ENCODE measurements at places on chromosomes 6 and 20.

- DNase-seq, result no peak
These were observed 110.6 kb downstream of the SYNDIG1 start for GRCh38 chr20:24580006-24580405.

DNA sequence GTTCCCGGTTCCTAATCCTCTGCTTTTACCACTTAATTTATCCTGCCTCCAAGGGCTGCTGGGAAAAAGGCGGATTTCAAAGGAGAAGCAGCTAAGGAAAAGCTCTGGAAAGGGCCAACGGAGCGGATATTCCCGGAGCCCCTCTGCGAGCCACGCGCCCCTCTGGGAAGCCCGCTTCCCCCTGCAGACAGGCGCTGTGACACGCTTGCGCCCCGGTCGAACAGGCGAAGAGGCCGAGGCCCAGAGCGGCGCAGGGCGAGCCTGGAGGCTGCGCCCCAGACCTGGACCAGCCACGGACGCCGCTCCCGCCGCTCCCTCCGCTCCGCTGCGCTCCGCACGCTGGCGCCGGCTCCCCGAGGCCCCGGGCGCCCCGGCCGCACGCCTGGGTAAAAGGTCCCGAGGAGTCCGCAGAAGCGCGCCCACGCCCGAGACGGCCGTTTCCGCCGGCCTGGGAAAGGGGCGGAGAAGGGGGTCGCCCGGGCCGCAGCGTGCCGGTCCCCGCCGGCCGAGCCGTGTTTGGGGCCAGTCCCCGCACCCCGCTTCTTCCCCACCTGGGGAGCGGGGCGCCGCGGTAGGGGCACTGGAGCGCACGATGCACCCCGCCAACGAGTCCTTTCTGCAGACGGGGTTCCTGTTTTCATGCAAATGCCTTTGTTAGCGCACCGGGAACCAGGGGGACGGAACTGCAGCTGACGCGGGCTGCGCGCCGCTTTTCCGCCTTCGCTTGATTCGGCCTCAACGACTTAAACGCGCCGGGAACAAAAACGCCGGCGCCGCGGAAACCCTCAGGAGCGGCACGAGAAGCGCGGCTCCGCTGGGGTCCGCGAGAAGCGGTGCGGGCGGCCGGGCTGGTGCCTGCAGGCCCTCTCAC is 91.9 kb upstream of the SIRPA start:
- no peak for DNase-seq

GRCh38 chr20:2751878-2752566 is 48.4 kb downstream of the CPXM1 start:
- no peak for DNase-seq

- DNase-seq, result no peak
These were observed 178.9 kb upstream of the SULF2 start for GRCh38 chr20:47964149-47964548.

DNA sequence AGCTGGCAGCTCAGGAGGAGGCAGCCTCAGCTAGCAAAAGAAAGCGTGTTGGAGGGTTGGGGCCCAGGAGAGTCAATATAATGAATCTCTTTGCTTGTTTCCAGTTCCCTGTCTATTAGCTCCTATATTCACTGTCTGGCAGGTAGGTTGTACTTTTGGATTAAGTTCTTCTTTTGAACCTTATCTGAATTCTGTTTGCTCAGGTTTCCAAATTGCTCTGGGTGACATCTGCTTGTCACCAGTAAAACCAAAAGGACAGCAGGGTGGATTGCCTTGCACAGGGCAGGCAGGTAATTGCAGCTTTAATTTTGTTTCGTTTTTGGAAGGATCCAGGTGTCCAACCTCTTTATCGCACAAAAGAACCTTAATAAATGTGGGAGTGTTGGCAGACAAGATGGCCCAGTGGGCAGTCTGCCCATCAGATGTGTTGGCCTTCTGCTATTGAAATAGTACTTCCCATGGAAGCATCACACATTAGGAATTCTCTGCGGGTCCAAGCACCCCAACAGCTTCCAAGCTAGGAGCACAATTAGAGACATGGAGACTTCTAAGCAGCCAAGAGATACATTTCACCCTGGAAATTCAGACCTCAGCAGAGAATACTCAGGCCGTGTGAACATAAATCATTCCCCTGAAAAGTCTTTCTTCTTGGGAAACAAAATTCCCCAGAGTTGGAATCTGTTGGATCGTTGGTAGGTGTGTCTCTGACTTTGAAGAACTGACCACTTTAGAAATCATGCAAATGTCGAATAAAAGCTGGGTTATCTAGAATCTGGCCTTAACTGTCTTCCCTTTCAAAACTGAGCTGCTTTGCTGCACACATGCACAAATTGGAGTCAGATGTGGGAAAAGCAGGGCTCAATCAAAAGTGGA is 286.9 kb upstream of the BMP2 start:
- no peak for DNase-seq

GRCh38 chr6:149918151-149918905 is 4.6 kb downstream of the RAET1G start:
- DNase-seq, result no peak

DNA sequence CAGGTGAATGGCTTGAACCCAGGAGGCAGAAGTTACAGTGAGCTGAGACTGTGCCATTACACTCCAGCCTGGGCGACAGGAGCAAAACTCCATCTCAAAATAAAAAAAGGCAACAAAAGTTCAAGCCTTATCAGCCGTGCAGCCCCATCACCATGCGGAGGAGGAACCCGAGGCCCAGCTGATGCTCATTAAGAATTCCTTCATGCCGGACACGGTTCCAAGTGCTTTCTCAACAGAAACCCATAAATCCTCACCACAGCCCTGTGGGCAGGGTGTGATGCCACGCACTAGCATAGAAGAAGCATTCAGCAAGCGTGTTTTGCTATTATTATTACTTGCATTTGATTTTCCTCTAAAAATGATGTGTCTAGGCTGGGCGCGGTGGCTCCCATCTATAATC is 56.3 kb downstream of the PREX1 start:
- DNase-seq, result no peak

GRCh38 chr20:58720890-58721289 is 28.3 kb downstream of the NPEPL1 start:
- DNase-seq, result no peak

- DNase-seq, result no peak
These were observed 300.4 kb downstream of the TAF4 start for GRCh38 chr20:61765081-61765870.

GRCh38 chr6:133787859-133788505 is 100.9 kb upstream of the TCF21 start:
- DNase-seq, result no peak

DNA sequence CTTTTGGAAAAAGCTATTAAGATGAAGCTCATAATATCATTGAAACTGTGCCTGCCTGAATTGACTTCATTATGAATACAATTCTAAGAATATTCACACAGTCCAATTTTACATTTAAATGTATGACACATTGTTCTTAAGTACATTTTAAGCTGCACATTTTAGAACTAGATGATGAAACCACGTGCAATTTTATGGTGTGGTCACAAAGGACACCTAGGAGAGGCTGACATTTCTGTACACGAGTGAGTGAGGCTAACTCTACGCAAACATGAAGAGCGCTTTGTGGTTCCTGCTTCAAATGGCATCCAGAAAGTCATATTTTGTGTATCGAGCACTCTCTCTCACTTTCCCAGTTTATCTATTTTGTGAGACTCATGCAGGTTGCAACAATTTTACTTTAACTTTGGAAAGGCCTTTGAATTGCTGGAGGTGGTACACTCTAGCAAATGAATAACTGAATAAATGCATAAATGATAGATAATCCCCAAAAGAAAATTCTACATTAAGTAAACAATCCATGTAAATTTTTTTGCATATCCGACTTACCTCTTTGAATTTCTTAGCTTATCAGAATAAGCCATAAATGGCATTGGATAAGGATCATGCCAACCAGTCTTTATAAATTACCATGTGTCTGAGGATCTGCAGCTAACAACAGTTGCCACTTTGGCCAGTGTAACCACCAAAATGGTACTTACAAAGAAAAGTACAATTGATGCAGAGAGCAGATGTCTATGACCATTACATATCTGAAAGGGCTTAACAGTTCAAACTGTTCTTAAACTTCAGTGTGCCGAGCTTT is 97.3 kb downstream of the NRSN1 start:
- no peak for DNase-seq

GRCh38 chr6:31795616-31796298 is at the start of gene VARS1:
VARS1 (minus strand) TSS chr6:31795752; CDS start chr6:31795217, 535 bp downstream.
- peak; percentile 74 for DNase-seq

DNA sequence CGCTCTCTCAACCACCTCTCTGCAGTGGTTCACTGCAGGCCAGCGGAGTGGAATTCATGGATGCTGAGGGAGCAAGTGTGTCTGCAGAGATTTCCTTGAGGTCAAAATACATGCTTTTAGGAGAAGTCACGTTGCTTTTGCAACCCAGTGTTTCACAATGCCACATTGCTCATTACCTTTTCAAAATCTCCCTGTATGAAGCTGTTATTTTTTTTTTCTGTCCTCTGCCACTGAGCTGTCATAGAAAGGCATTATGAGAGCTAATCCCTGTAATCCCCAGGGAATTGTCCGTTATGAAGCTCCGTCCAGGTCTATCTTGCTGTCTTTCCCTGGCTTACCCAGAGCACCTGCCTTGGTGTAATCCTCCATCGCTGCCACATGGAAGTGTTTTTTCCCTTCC is 60.5 kb upstream of the SLC22A23 start:
- no peak for DNase-seq

DNA sequence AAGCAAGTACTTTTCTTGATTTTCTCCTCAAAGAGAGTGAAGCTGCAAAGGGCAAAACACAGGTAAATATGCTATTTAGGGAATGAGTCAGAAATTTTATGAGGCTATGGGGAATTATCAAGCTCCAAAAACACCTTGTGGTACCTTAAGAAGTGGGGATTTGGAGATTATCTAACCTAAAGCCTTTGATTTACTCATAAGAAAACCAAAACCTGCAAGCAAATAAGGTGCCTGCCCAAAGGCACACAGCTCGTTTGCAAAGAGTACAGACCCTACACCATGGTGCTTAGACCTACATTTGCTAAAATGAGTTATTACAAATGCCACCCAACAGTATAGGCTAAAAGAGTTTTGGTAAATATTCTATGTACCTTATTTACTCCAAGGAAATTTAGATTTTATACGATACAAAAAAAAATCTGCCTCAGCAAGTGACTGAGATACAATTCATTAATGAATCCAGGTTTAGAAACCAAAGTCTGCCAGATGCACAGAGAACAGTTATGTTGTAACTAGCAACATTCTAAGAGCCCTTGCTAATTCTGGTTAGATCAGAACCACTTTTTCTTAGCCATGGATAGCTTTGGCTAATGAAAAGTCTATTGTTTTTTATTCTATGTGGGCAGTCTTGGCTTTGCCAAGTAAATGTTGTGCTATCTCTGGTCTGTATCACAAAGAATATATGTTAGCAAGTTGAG is 101.5 kb downstream of the KHDC1L start:
- DNase-seq, result no peak

GRCh38 chr20:23609486-23610109 is 3.9 kb upstream of the CST9 start:
- no peak for DNase-seq

- DNase-seq, result no peak
These were observed 58.8 kb downstream of the RPRD1B start for GRCh38 chr20:38092260-38092857.

DNA sequence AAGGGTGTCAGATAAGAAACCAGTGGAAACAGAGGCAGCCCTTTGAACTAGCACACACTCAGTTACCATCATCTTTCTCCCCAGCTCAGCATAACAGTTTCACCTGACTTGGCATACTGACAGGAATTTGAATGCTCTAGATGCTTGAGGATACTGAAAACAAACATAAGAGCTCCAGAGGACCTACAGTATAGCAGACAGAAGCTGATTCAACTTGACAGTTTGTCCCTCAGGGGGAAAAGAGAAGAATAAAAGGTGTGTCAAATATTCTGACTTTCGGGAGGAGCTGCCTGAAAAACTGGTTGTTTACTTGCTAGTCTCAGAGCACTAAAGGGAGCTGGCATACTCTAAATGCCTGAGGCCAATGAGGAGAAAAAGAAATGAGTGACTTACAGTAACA is 35.1 kb downstream of the EYS start:
- no peak for DNase-seq

GRCh38 chr6:90663873-90664272 is 77.0 kb upstream of the MAP3K7 start:
- no peak for DNase-seq

DNA sequence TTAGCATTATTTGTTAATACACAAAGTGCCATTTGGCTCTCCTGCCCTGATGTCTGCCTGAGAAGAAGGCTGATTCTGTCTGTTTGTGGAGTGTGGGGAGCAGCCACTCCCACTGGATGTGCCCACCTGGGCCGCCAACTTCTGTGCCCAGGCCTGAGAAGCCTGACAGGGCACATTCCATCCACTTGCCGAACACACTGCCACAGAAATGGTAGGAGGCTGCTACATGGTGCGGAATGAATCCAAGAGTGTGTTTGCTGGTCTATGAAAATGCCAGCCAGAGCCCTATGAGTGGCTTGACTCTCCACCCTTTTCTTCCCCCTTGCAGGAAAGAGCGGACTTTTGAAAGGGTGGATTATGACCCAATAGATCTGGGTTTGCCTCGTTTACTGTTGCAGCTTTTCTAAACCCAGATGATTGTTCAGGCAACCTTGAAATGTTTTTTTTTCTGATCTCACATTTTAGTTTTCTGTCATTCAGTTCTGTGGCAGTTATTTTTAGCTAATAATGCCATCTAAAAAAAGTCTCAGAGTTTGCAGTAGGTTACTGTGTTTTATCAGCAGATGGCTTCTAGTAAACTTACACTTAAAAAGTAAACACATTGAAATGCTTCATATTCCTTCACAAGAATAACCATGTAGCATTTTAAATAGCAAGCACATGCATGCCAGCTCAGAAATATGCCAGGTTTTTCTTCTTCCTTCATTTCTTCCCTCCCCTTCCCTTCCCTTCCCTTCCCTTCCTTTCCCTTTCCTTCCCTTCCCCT is 196.5 kb downstream of the SLC35F1 start:
- DNase-seq, result no peak

DNA sequence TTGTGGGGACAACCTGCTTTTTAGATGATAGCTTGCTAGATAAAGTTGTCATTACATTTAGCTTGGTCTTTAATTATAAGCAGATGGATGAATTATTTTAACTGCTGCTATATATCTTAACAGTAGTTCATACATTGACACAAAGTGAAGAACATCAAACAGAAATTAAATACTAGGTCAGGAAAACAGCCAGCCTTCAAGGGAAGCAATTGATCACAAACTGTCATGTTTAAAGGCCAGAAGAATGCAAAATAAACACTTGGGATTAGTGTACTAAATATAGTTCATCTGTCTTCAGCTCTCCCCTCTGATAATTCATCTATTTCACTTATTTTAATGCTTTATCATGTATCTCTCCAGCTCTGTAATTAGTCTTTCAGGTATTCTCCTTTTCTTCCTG is 225.1 kb upstream of the FERMT1 start:
- DNase-seq, result no peak

GRCh38 chr6:11525468-11526155 is 11.9 kb upstream of the TMEM170B start:
- DNase-seq, result no peak

- no peak for DNase-seq
These were observed 15.0 kb upstream of the LBP start for GRCh38 chr20:38331245-38331644.

GRCh38 chr6:15426395-15426794 is 180.5 kb downstream of the JARID2 start:
- no peak for DNase-seq

All from activated CD8-positive, alpha-beta memory T cell treated with anti-CD3 and anti-CD28 coated beads for 48 hours (primary cell).